ENCODE measurements at places on chromosomes 4 and X.

DNA sequence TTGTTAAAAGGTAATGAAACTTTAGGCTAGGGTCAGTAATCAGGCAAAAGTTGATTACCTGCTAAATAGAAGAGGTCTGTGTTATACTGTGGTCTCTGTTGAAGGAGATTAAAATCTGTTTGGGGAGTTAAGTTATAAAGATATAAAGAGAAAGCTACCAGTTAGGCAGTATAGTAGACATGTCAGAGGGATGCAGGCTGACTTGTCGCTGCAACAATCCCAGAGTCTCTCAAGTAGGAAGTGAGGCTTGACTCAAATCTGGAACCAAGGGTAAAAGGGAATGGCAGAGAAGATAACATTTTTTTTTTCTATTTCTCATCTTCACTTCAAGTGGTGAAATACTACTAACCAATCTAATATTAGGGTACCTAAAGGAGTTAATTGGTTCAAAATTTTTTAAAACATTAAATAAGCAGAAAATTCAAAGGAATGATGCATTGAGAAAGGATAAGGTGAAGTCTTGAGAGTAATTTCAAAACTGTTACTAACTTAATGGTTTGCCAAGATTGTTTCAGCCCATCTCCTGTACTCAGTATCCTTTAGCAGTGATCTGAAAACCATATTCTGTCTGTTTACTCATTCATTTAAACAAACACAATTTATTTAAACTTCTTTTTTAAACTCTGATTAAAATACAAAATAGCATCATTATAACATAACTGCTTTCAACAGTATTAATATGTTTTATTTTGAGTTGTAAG is 12.8 kb downstream of the HERC3 start:
- DNase-seq, result no peak

GRCh38 chr4:24928708-24929107 is 15.9 kb upstream of the CCDC149 start:
- no peak for DNase-seq

GRCh38 chrX:43604753-43605152 is 51.3 kb upstream of the MAOA start:
- DNase-seq, result no peak

DNA sequence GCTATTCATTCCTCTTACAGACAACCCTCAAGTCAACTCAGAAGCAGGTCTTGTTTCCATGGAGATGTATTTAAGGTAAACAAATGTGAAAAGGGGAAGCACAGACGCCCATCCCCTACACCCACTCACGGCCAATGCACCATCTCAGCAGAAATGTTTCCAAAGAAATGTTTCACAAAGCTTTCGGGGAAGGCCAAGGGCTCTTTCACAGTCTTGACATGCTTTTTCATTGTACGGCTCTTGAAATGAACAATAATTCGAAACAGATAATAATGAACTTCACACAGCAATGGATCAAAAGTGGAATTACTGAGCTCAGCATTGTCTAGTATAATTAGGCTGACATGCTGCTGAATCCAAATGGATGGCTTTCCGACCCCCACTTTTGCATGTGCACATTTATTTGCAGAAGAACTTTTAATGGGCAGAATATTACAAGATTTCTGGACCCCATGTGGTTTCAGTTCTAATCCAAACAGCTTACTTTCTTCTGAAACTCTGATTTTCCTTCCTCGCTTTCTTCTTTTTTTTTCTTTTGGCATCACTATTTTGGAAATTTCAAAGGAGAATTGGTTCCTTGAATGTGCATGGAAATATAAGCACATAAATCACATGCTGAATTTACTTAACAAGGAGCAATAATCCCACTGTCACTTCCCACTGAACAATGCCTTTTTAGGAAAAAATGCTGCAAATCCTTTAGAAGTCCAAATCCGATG is 160.9 kb downstream of the SMIM20 start:
- no peak for DNase-seq

GRCh38 chr4:184775854-184776555 is 42.1 kb upstream of the CENPU start:
- DNase-seq, result no peak

GRCh38 chrX:32896088-32896487 is 315.3 kb downstream of the DMD start:
- no peak for DNase-seq

- peak; percentile 18 for DNase-seq
Measured at GRCh38 chr4:26342328-26343037, 21.7 kb downstream of the RBPJ start.

- no peak for DNase-seq
Measured at GRCh38 chr4:122898370-122899150, 23.8 kb downstream of the NUDT6 start.

- no peak for DNase-seq
Measured at GRCh38 chrX:134313418-134313817, 76.4 kb downstream of the CCDC160 start.

DNA sequence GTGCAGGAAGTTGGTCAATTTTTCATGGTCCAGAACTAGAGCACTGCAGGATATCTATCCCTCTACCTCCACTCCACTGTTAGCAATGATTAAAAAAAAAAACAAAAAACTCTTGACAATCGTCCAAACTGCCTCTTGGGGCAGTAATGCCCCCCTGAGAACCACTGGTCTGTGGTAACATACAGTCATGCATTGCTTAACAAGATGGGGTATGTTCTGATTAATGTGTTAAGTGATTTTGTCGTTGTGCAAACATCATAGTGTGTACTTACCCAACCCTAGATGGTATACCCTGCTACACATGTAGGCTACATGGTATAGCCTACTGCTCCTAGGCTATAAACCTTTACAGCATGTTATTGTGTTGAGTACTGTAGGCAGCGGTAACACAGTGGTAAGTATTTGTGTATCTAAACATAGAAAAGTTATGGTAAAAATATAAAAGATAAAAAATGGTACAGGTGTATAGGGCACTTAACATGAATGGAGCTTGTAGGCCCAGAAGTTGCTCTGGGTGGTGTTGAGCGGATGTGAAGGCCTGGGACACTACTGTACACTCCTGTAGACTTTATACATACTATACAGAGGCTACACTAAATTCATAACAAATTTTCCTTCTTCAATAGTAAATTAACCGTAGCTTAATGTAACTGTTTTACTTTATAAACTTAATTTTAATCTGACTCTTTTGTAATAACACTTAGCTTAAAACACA is 34.1 kb downstream of the ART3 start:
- DNase-seq, result peak; percentile 38

DNA sequence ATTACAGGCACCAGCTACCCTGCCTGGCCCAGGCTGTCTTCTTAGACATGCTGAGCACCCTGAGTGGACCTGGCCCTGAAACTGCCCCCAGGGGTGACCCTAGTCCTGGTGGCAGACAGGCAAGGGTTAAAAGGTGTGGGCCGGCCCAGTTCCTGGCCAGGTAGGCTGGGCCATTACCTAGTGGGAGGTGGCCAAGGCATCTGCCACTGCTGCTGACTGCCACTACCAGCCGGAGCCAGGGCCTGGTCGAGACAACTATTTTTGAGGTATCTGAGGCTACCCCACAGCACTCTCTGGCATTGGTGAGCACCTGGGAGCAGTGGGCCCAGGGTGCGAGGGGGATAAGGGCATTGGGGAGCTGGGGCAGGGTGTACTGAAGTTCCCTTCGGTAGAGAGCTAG is at the start of gene CCDC120:
TSS of gene CCDC120 (plus strand) at position 206 of the 400 bp plus-strand sequence. CDS start 3,043 bp downstream, outside the sequence.
- no peak for DNase-seq

GRCh38 chr4:37381040-37381668 is 136.6 kb downstream of the NWD2 start:
- no peak for DNase-seq

- DNase-seq, result no peak
Measured at GRCh38 chr4:70382691-70383181, at the start of gene SMR3B. SMR3B (plus strand) TSS chr4:70383131; CDS start chr4:70384511, 1,380 bp downstream.

DNA sequence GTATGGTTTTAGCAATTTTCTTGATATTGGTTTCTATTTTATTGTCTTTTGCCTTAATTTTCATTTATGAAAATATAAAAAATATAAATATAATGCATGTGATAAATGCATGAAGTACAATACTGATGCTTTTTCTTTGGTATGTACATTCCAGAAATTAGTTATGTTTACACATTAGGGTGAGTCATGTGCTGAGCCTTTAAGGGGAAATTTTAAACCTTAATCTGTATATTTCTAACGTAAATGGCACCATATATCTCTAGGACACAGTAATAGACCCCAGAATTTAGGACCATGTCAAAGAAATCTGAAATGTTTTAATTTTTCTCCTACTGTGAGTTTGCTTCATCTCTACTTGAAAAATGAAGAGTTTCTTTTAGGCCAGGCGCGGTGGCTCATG is 117.8 kb upstream of the SPRY1 start:
- DNase-seq, result no peak

DNA sequence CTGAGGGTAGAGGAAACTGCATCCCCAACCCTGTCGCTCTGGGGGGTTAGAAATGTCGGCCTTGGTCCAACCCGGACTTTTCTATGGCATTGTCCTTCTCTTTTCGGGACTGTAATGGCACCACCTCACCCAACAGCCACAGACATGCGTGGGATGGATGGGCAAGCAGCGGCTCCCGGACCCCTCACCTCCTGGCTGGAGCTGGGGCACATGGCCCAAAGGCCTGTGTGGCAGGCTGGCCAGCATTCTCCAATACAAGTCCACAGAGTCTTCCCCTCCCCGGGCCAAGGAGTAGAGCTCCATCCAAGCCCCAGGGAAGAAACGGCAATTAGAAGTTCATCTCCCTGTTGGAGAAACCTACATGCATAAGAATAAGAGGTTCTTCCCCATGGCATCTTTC is 142.9 kb downstream of the NR3C2 start:
- DNase-seq, result no peak

GRCh38 chrX:140733766-140734342 is 24.3 kb downstream of the LINC00632 start:
- peak; percentile 67 for DNase-seq

- DNase-seq, result no peak
Measured at GRCh38 chr4:85149676-85150075, 183.2 kb upstream of the WDFY3 start.

DNA sequence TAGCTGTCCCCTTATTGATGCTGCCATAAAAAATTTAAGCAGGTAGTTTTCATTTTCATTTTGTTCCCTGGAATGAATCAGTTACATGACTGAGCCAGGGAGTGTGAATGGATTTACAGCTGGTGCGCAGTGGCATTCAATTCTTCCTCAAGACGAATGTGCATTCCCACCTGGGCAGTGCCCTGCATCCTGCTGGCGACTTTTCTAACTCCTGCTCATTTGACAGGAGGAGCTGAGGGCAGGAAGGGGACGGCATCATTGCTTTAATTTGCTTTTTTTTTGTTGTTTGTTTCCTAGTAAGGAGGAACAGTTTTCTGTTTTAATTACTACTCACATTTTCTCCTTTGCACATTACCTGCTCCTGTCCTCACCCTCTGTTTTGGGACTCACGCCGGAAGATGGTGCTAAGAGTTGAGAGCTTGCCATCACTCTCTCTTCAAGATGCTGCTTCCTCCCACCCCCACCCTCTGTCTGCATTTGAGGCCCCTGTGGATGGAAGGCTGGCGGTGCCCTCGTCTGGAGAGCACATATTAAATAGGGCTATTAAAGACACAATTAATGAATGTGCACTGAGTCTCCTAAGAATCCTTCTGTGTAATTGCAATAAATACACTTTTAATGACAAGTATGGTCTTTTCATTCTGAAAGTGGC is 35.8 kb downstream of the PSAPL1 start:
- no peak for DNase-seq

- DNase-seq, result no peak
Measured at GRCh38 chrX:45110494-45110893, 90.2 kb downstream of the DIPK2B start.

DNA sequence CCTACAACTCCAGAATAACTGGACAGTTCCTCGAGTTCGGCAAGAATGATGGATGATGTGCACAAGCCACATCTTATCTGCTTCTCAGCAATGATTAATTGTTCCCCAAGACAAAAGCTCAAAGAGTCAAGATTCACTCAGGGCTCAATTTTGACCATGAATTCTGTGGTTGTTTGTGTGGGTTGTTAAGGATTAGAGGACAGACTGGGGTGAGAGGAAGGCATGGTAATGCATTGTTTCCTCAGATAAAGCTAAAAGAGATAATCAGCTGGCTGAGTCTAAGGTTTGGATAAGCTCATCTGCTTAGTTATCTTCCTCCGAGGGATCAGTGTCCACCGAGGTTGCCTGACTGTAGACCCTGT is 161.0 kb downstream of the CPEB2 start:
- DNase-seq, result no peak

DNA sequence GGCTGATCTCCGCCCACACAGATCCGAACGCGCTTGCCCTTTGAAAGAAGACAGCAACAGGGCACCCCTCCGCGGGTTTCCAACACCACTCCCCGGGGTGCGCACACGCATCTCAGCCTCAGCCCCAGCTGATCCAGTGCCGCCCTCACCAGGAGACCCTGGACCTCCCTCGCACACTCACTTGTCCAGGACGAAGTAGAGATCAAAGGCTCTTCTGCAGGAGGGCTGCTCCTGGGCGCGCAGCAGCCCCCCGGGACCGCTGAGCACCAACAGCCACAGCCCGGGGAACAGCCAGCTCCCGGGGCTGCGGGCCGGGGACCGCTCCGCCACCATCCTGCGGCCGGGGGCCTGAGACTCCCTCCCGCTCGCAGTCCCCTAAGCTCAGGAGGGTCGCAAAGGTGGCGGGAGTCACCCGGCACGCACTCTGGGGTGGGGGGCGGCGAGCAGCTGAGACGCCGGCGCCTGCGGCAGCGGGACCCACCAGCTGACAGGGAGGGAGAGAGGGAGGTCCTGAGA is 743 bp downstream of the ANTXR2 start:
- peak; percentile 18 for DNase-seq

- no peak for DNase-seq
Measured at GRCh38 chr4:182929296-182929695, 12.1 kb upstream of the DCTD start.

DNA sequence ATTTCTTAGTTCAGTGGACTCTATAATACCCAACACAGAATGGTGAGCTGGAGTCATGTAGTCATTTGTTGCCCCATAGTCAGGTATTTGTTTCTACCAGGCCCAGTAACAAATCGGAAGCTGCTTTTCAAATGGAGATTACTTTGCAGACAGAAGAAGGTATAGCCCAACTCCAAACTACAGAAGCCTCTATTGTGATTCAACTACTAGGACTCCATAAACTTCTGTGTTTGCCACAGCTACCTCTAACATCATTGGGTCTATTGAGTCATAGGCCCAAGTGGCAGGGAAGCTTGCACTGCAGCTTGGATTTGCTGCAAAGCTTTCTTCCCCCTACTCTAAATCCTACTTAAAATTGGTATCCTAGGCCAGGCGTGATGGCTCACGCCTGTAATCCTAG is 148.8 kb upstream of the STK26 start:
- no peak for DNase-seq

- DNase-seq, result no peak
Measured at GRCh38 chr4:153488006-153488891, 22.1 kb downstream of the TMEM131L start.

DNA sequence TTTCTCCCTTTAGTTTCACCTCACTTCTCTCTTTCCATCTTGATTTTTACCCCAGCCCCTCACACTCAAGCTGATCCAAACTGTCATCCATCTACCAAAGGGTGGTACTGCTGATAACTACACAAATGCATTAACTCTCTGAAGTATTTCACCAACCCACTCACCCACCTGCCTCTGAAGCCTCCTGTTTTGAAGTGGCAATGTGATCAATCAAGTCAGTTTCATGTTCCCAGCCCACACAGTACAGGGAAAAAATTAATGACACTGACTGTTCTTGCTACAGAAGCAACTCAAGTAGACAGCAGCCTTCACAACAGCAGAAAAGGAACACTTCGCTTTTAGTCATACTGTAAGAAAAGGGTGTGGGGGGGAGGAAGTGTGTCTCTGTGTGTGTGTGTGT is 183.0 kb upstream of the NOCT start:
- no peak for DNase-seq

GRCh38 chr4:113603911-113604310 is 157.6 kb downstream of the CAMK2D start:
- no peak for DNase-seq

All from HEK293T (cell line).